ENCODE measurements at places on chromosomes 12 and 14. TPM values are rescaled to one million over a fixed set of nuclear protein-coding genes. Genes with fewer than 3 reads are reported as not detected.

AMHR2 gene
- not detected for total RNA-seq

GRCh38 chr12:29582146-29582545 lies 84.7 kb upstream of the OVCH1 start:
- no peak for DNase-seq

DHRS4 gene
- total RNA-seq, result 43.2 TPM

DNA sequence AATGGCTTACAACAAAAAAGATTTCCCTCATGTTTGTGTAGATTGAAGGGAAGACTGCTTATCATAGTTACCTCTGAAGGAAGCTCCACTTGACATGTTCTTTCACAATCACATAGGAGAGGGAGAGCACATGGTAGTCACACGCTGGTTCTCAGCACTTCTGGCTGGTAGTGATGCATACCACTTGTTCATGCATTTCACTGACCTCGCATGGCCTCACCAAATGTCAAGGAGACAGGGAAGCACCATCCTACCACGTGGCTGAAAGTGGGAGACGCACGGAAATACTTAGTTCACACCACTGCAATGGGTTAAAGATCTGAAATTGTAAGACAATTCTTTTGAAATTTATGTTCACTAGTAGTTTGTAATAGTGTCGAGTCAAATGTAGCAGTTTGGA lies 74.0 kb downstream of the PDE3A start:
- DNase-seq, result no peak

MYH6 gene
- not detected for total RNA-seq

DNA sequence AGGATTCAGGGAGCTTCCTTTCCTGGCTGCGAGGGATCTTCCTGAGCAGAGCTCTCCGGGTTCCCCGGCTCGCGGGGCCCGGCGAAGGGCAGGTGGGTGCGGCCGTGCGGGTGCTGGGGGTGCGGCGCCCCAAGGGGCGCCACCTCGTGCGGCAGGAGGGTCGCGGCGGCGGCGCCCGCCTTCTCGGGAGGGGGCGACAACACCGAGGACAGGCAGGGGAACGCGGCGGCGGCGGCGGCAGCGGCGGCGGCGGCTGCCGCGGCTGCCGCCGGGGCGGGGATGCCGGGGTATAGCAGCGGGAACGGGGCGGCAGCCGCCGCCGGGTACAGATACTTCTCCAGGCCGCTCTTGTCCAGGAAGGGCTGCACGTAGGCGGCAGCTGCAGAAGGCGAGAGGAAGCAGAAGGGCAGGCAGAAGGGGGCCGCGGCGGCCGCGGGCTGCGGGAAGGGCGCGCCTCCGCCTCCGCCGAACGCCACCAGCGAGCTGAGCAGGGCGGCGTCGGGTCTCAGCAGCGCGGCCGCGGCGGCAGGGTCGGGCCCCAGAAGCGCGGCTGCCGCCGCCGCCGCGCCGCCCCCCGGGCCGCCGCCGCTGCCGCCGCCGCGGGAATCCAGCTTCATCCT lies 2.7 kb downstream of the BHLHE41 start:
- peak; percentile 34 for DNase-seq

- peak; percentile 23 for DNase-seq
Measured at GRCh38 chr14:52043690-52044089, 25.2 kb downstream of the NID2 start.

- DNase-seq, result peak; percentile 65
Measured at GRCh38 chr12:53096089-53096741, 1.3 kb upstream of the IGFBP6 start.

DNA sequence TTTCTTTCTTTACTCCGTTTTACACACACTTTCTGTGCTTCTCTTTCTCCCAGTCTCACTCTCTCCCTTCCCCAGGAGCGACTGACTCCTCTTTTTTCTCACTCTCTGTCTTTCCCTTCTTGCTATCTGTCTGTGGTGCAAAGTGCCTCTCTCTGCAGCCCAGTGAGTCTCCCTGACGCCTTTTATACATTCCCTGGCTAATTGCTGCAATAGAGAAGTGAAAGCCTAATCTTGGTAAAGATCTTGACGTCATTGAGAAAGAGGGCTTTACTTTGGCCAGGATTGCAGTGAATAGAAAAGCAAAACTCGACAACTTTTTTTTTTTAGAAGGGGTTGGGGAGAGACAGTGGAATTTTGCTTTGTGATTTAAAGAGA lies 706 bp upstream of the DIO2 start:
- DNase-seq, result peak; percentile 67

RNU4-1 gene
- total RNA-seq, result under 0.01 TPM

DNA sequence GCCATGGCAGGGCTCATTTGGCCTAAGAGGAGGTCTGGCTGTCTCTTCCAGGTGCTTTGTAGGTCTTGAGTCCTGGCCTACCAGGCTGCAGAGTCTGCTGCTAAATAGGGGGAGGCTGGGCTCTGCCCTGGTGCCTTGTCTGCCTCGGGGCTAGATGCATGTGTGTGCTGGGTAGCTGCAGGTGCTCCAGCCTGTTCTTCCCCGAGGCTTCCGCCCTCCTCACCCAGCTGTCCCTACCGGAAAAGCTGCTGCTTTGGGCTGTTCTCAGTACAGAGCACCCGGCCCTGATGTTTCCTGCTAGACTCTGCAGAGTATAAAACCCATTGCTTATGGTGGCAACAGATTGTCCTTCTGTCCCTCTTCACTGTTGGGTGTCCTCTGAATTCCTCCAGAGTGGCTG lies 37.7 kb downstream of the RAB35 start:
- no peak for DNase-seq
